Cerebellar nuclear complex (tissue), 1 donor: ENCODE measurements at places on chromosomes 12 and 14.

- no peak for DNase-seq
Observed at GRCh38 chr12:82866227-82866775, 179.6 kb downstream of the TMTC2 start.

DNA sequence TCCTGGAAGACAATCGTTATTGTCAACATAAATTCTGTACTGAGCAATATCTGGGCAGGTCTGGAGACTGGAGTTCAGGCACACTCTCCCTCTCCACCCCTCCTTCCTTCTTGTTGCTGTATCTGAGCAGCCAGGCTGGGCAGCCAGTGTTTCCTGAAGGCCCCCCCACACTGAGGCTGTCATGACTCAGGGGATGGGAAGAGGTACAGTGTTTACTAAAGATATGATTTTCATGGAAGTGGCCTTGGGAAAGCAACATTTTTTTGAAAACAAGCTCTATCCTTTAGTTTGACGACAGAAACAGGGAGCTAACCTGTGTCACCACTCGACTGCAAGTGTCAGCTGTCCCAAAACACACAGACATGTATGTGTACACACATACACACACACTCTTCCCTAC, 1485.4 kb upstream of the TMEM132C start:
- DNase-seq = no peak

DNA sequence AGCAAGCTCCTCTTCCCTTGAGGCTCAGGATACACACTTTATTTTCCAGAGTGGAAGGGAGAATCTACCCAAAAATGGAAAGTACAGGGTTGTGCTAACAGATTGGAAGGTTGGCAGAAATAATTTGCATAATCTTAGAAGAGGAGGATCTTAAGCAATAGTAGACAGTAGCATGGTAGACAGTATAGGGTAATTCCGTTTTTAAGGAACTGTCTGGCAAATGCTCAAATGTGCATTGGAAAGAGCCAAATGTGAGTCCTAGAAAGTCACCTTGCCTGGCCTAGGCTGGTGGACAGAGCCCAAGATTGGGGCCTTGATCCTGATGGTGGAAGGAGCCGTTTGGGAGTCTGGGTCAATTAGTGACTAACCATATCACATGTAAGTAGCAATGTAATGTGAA, 13.1 kb upstream of the CARMIL3 start:
- DNase-seq = no peak

DNA sequence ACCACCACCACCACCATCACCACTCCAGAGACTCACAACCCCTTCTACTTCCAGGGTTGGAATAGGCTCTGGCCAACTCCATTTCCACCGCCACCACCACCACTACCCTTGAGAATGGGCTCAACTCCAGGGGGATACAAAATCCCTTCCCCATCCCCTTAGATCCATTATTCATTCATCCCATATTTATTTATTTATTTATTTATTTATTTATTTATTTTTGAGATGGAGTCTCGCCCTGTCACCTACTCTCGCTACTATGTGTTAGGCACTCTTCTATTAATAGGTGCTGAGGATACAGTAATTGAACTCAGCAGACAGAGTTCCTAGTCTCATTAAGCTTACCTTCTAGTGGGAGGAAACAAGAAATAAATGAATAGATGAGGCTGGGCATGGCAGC, 4.8 kb upstream of the ADCY6 start:
- no peak for DNase-seq

GRCh38 chr14:38723959-38724358, 379.1 kb downstream of the SEC23A start:
- no peak for DNase-seq

GRCh38 chr12:48961331-48961730, 4.0 kb upstream of the ARF3 start:
- no peak for DNase-seq

DNA sequence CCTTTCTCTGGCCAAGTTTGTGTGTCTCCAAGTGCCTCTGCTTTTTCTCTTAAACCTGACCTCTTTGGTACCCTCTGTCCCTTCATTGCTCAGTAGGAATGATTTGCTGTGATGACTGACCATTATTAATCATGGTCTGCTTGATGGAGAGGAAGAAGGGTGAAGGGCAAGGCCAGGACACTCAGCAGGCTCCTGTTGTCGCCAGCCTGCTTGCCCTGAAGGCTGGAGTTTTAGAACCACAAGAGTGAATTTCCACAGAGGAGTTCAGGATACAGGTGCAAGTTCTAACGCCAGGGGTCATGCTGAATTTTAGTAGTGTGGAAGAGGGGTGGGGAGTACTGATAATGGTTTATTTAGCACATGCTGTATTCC, 2.8 kb upstream of the ITGA5 start:
- DNase-seq = no peak

GRCh38 chr12:66744956-66745383, 66.1 kb upstream of the GRIP1 start:
- DNase-seq = no peak

GRCh38 chr12:120261951-120262851, 3.3 kb downstream of the PXN start:
- DNase-seq = no peak

GRCh38 chr12:125983094-125983783, 918.0 kb downstream of the AACS start:
- no peak for DNase-seq

- no peak for DNase-seq
Observed at GRCh38 chr14:94582199-94582750, 1.0 kb downstream of the SERPINA5 start.

DNA sequence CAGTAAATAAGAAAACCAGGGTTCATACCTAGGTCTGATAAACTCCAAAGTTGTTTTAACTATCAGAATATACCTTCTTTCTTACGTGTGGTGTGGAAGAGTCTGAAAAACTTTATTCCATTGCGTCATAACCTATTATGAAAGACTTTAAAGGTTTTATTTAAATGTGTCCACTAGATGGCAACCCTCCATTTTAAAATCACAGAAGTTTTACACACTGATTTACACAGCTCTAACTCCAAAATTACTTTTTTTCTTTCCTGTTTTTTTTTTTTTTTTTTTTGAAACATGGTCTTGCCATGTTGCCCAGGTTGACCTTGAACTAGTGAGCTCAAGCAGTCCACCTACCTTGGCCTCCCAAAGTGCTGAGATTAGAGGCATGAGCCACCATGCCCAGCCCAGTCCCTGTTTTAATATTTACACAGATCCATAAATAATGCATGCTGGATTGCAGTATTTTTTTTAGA, 17.3 kb upstream of the TMPRSS12 start:
- no peak for DNase-seq

DNA sequence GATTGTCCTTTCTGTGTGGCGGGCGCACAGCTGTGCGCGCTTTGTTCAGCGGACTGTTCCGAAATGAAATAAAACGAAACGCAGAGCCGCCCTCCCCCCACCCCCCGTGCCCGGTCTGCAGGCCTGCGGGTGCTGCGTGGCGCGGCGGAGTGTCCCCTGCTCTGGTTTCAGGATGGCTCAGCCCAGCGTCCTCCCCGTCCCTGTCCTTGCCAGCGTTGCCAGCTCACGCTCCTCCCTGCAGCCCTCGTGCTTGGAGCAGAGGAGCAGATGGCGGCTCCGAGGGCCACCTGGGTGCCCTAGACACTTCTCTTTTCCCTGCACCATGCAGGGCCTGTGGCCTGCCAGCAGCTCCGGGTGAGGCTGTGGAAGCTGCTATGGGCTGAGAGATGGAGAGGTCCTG, 17.5 kb upstream of the BEGAIN start:
- DNase-seq = no peak

DNA sequence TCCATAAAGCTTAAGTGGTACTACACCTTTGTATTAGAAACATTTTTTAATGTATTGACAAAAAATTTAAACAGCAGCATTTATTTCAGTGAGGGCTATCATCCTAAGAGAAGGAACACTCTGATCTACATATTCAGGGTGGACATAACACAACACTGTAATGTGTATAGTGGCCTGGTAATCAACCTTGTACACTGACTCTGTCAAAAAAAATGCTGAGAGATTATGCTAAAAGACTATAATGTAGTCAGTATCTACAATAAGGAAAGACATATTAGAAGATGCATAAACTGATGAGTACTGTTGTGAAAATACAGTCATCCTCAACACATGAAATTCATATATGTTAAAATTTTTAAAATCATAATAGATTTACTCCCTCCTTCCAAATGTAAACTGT, 68.2 kb downstream of the C2CD5 start:
- DNase-seq = no peak

DNA sequence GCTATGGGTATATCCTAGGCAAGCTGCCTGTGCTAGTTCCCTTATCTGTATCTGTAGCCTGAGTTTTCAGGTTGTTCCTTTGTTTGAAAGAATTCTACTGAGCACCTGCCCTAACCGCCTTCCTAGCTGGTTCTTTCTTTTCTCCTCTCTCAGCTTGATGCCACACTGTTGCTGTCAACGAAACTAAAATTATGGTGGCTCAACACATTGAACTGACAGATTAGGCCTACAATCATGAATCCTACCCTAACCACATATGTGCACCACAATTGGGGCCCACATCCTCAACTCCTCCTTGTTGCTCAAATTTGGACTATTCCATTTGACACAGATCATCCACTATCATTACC, 36.2 kb upstream of the RESF1 start:
- no peak for DNase-seq

- DNase-seq = no peak
Observed at GRCh38 chr12:90211017-90211416, 502.4 kb upstream of the ATP2B1 start.

- DNase-seq = no peak
Observed at GRCh38 chr14:104341532-104342434, 203.4 kb downstream of the KIF26A start.
